Activated CD8-positive, alpha-beta memory T cell treated with anti-CD3 and anti-CD28 coated beads for 4 hours (primary cell): ENCODE measurements at places on chromosomes 3 and 15.

GRCh38 chr3:59939826-59940426, 890.1 kb upstream of the CFAP20DC start:
- DNase-seq, result no peak

GRCh38 chr15:48866141-48866563, 11.8 kb upstream of the EID1 start:
- DNase-seq, result no peak

DNA sequence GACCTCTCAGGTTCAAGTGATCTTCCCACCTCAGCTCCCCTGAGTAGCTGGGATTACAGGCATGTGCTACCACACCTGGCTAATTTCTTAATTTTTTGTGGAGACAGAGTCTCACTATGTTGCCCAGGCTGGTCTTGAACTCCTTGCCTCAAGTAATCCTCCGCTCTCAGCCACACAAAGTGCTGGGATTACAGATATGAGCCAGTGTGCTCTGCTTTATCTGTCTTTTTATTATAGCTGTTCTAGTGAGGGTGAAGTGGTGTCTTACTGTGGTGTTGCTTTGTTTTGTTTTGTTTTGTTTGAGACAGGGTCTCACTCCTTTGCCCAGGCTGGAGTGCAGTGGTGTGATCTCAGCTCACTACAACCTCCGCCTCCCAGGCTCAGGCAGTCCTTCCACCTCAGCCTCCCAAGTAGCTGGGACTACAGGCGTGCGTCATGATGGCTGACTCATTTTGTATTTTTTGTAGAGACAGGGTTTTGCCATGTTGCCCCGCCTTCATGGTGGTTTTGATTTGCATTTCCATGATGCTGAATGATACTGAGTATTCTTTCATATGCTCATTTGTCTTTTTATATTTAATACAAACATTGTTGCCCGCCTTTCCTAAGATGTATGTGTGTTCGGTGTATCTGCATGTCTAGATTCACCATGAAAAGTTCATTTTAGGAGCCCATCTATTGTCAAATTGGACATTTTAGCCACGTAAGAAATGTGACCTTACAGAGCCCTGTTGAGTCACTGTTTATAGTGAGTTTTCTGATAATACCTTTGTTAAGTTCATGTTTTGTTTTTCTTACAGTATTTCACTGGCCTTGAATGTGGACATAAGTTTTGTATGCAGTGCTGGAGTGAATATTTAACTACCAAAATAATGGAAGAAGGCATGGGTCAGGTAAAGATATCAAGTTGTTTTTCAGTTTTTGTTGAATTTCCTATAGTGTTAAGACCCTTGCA, 80.6 kb downstream of the ARIH1 start:
- DNase-seq, result no peak

- DNase-seq, result no peak
Observed at GRCh38 chr3:123723070-123723469, 138.2 kb upstream of the HACD2 start.

DNA sequence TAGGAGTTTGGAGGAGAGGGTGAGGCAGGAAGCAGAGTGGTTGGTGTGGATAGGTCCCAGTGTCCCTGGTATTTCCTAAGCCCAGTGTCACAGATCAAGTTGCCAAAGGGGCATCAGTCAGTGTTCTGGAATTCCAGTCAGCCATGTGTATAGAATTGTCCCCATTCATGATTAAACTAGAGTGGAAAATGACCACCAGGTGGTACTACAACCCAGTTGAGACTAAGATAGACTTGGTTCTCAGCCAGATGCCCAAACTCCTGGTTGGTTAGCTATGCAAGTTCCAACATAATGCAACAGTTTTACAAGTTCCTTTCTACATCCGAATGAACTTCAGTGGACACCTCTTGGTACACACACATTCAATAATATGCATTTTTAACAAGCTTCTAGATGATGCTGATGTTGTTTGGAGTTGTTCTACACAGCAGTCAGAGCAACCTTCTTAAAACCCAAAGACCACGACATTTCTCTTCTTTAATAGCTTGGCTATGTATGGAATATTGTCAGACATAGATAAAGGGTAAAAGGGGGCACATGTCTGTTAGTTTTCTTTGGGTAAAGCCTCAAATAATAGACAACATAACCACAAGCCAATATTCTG, 8.4 kb upstream of the ATR start:
- DNase-seq, result no peak

- DNase-seq, result no peak
Observed at GRCh38 chr3:185977679-185978040, 39.8 kb upstream of the TRA2B start.

DNA sequence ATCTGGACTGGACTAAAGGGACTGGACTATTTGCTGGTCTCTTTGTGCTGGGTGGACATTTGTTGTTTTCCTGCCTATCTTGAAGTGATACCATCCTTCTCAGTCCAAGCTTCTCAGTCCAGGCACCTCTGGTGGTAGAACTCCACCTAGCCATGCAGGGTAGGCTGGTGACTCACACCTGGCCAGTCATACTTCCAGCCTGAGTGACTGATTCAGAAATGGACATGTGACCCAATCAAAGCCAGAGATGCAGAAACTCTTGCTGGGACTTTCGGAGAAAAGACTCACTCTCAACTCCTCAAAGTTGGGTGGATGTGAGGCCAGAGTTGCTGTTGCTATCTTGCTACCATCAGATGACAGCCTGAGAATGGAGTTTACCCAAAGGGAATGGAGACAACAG, 5.6 kb upstream of the ASB14 start:
- DNase-seq, result no peak

- no peak for DNase-seq
Observed at GRCh38 chr3:53671192-53671960, 174.8 kb downstream of the CHDH start.

DNA sequence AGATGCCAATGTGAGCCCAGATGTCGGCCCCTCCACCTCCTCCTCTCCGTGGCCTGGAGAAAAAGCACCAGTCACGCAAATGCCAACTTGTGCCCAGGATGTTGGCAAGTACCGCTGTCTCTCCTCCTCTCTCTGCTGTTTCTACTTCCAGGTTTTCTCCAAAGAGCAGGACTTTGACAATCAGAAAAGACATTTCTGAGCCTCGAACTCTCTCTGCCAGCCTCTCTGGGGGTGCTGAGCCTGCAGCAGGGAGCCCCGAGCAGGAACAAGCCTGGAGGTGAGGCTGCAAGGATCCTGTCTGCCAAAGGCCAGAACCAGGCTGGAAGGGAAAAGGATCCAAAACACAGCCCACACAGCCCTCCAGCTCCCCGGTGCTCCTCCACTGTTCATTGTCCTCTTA, 89.7 kb downstream of the SEC22A start:
- no peak for DNase-seq

DNA sequence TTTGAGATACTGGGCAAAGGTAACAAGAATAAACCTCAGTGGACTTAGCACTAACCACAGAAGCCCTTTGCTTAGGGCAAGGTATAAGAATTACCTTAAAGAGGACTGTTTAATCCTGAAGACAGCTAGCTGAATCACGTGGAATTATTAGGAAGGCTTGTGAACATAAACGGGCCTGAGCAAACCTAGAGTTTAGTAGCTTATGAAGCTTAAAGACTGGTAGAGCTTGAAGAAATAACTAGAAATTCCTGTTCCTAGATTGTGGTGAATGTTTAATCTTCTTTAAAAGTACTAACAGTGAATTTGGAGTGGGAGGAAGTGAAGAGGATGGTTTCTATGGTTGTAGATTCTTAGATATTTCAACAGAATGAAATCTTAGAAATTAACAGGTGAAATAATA, 428.9 kb upstream of the THRB start:
- DNase-seq, result no peak
